ENCODE measurements at places on chromosomes 5 and 9. TPM values are rescaled to one million over a fixed set of nuclear protein-coding genes. Genes with fewer than 3 reads are reported as not detected.

CENPK gene
- 4.9 TPM for total RNA-seq

- no peak for DNase-seq
Measured at GRCh38 chr5:124438026-124438902, 308.2 kb downstream of the ZNF608 start.

DNA sequence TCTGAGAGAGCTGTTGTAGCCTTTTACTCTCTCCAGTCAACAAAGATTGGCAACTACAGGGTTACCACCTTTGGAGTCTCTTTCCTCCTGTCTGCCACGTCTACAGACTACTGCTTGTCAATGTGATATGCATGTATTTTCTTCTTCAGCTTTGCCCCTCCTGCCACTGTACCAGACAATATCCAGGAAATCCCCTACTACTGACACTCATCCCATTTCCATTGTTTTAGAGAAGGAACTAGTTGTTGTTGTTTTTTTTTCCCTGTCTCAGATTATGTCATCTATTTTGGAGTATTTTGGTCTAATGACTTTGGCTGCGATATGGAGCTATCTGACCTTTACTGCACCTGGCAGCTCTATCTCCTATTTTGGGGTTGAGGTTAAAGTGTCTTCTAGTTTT lies 50.1 kb upstream of the MACIR start:
- DNase-seq: no peak

WHRN gene
- total RNA-seq: 0.51 TPM

All from fibroblast of lung (primary cell).